ENCODE measurements at places on chromosomes 2 and 18.

DNA sequence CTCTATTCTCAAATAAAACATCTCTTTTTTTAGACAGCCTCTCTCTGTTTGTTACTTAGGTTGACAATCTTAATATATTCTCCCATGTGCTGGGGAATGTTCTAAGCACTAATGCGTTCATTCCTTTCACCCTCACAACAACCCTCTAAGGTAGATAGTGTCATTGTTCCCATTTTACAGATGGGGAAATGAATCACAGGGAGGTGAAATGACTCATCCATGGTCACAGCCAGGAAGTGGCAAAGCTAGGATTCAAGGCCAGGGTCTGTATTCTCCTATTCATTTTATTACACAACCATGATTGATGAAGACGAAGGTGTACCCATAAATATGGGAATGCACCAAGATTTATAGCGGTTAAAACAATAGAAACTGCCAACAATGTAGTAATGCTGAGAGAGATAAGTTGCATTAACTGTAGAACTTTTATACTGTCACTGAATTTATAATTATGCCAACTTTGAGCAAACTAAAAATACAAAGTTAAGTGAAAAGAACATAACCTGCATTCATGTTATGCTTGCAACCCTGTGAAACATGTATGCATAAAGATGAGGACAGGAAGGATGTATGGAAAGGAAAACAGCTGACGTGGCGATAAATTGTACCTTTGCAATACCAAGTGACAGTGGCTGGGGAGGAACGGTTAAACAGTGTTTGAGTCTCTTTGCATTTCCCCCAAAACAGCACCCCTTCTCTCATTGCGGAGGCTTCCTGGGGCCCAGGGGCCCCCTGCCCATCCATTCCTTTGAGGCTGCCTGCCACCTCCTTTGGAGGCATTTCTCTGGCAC lies 257.7 kb upstream of the AGAP1 start:
- no peak for DNase-seq

DNA sequence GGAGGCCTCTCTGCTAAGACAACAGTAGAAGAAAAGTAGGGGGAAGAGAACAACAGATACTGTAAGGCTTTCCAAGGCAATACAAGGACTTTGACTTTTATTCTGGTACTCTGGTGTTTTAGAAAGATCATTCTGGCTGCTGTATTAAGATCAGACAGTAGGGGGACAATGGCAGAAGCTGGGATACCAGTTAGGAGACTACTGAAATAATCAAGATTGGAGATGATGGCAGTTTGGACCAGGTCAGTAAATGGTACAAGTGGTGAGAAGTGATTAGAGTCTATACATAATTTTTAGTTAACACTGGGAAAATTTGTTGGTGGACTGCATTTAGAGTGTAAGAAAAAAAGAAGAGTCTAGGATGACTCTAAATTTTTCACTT lies 139.7 kb downstream of the ROCK1 start:
- no peak for DNase-seq

DNA sequence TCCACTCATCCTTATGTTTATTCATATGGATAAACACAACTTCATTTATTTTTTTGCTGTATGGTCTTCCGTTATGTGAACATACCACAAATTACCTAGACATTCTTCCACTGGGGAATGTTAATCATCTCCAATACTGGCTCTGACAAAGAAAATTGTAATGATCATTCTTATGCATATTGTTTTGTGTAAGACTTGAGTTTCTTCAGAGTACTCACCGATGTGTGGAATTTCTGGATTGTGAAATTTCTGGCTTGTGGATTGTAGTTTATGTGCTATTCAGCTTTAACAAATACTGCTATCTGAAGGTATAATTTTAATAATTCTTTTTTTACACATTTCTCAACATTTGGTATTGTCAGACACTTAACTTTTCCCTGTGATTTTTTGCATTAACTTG lies 212.2 kb upstream of the THUMPD2 start:
- no peak for DNase-seq

DNA sequence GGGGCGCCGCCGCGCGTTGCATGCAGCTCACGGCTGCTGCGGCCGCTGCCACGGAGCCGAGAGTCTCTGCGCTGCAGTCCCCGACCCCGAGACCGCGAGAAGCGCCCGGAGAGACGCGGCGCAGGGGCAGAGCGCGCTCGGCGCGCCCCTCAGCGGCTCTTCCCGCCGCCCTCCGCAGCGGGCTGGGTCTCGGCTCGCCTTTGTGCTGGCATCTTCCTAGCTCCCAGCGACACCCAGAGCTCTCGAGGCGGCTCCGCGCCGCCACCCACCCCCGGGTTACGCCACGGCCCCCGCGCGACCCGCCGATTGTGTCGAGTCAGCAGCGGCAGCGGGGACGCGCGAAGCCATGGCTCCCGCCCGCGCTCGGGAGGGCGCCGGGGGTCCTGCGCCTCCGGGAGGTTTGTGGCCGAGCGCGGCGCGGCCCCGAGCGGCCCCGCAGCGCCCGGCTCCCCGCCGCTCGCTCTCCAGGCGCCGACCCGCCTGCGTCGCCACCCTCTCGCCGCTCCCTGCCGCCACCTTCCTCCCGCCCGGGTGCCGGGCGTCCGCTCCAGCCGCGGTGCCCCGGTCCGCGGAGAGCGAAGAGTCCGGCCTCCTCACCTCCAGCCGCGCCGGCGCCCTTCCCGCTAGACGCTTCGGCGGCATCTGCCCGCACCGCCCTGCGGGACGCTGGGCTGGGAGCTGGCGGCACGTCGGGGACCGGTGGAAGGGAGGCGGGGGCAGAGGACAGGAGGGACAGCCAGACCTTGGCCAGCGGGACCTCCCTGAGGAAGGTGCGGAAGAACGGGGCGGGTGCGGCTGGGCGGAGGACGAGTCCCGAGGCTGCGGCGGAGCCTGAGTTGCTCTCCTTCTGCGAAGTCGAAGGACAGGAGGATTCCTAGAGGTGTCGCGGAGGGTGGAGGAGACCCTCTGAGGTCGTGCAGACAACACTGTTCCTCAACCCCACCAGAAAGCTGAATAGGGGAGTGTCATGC lies 46.3 kb upstream of the CCDC150 start:
- DNase-seq, result no peak

- no peak for DNase-seq
Observed at GRCh38 chr18:44834867-44835469, 154.3 kb downstream of the SETBP1 start.

- no peak for DNase-seq
Observed at GRCh38 chr2:191679818-191680600, 2.1 kb downstream of the NABP1 start.

- no peak for DNase-seq
Observed at GRCh38 chr18:46346213-46346612, 242.0 kb downstream of the HAUS1 start.

DNA sequence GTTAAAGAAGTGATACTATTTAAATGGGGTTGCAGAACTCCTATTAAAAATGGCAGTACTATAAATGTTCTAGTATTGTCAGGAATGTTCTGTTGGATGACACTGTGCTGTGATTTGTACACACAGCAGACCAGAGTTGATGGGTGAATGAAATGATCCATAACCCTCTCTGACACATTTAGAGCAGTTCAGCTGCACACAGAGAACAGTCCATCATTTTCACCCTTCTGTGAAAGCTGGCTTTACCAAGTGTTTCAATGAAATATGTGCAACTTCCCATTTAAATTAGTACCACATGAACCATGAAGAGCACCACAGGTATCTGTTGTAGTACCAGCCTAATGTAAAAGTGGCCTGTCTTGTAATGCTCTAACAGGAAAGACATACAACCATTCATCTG lies 981.4 kb downstream of the TMEM182 start:
- DNase-seq, result no peak

- no peak for DNase-seq
Observed at GRCh38 chr18:61079714-61080113, 253.5 kb upstream of the CDH20 start.

DNA sequence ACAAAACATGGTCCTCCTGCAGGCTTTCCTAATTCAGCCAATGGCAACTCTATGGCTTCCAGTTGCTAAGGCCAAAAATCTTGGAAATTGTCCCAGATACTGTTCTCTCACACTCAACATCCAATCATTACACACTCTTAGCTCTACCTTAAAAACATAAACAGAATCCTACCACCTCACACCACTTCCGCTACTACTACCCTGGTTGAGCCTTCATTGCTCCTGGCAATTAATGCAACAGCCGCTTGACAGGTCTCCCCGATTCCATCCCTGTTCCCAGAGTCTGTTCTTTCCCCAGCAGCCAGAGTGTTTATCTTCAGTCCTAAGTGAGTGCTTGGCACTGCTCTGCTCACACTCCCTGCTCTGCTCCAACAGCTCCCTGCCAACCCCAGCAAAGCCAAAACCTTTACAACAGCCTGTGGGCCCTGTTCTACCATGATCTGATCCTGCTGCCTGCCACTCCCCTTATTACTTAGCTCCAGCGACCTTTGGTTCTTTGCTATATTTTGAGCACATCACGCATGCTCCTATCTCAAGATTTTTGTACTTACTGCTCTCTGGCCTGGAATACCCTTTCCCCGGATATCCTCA lies 67.5 kb upstream of the AMMECR1L start:
- DNase-seq, result no peak

- DNase-seq, result no peak
Observed at GRCh38 chr2:199302851-199303250, 154.9 kb downstream of the SATB2 start.

DNA sequence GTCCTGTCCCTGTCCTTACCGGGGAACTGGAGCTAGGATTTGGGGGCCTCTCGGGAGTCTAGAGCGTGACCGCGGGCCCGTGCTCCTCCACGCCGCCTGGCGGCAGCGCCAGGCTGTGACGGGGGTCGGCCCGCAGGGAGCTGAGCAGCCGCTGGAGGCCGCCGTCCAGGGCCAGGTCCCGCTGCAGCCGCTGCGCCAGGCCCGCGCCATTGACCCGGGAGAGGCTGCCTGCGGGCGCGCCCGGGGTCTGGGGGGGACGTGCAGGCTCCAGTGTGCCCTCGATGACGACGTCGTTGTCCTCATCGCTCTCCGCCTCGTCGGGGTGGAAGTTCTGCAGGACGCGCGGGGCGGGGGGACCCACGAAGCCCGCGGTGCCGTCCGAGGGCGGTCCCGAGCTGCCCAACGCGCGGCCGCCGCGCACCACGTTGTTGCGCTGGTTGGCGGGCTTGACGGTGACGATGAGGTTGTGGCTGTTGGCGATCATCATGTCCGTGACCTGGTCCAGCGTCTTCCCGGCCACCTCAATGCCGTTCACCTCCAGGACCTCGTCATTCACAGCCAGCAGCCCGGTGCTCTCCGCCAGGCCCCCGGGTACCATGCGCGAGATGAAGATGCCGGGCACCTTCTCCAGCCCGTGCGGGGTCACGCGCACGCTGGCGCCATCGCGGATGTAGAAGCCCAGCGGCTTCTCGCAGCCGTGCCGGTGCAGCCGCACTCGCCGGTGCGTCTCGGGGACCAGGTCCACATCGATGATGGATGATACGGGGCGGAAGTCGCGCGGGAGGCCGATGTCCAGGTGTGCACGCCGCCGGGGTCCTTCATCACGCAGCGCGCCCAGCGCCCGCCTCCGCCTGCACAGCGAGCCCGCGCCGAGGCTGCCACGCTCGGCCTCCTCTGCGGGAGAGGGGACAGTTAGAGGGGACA lies 50.9 kb downstream of the ADNP2 start:
- no peak for DNase-seq

- no peak for DNase-seq
Observed at GRCh38 chr2:96830044-96830562, 13.7 kb downstream of the ANKRD23 start.

DNA sequence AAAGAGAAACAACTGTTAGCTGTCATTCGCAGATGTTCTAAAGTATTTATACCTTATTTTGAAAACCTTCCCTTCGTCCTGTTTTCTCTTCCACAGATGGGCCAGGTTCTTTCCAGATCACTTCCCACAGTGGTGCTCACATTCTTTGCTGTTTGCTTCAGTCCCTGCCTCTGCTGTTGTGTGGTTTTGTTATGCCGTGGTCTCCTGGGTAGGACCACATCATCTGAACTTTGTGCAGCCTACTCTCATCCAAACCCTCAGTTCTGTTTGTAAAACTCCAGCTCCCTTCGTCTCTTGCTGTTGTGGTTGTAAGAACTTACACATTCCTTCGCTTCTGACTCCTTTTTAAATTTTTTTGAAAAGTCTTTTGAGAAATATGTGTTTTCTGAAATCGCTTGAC lies 38.1 kb downstream of the ZNF236 start:
- no peak for DNase-seq

- DNase-seq, result no peak
Observed at GRCh38 chr2:12816379-12817306, 99.9 kb downstream of the TRIB2 start.

DNA sequence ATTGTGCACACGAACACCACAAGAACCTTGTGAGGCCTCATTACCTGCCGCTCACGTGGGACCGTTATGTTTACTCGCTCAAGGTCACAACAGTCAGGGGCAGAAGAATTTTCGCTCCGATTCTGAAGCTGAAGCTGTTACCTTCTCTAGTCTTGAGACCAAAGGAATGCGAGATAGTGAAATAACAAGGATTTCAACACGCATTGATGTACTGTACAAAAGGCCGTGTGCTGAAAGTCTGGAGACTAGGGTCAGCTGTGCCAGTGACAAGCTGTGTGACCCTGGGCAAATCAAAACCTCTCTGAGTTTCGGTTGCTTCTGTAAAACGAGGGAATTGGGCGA lies 583 bp downstream of the NEMP2 start:
- DNase-seq, result no peak

GRCh38 chr2:33084433-33084832 lies 137.7 kb downstream of the LTBP1 start:
- no peak for DNase-seq

DNA sequence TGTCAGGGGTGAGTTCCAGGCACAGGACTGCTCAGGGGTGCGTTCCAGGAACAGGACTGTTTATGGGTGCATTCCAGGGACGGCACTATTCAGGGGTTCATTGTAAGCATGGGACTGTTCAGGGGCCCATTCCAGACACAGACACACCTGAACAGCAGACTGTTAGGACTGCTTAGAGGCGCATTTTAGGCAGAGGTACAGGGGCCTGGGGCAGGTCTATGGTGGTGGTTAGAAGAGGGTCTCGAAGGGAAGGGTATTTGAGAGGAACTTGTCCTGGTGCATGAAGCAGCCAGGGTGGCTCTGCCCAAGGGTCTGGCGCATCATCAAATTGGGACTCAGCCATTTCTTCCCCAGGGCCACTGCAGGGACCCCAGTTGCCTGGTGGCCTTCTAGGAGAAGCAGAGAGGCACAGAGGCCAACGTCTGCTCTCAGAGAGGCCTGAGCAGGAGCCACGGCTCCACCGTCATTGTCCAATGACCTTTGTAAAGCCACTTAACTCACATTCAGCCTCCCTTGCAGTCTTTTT lies 14.8 kb upstream of the MLPH start:
- DNase-seq, result no peak

GRCh38 chr2:229945975-229946374 lies 23.7 kb downstream of the FBXO36 start:
- no peak for DNase-seq

DNA sequence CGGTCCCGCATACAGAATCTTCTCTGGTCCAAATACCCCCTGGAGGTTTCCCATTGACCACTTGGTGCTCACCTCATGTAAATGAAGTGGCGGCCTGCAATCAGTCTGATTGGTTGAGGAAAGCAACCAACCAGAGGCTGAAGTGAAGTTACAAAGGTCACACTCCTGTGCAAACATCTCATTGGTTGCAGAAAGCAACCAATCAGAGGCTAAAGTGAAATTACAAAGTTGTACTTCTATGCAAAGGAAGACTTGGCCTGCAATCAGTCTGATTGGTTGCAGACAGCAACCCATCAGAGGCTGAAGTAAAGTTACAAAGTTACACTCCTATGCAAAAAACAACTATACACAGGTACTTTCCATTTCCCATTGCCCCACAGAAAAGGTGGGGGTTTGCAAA lies 2.5 kb upstream of the SP100 start:
- no peak for DNase-seq
